Stimulated activated CD4-positive, alpha-beta T cell treated with anti-CD3 and anti-CD28 coated beads, TNF-alpha, amount 100 ng/mL, for 1 hour (primary cell): ENCODE measurements at places on chromosomes 2 and 18.

- DNase-seq, result no peak
Observed at GRCh38 chr2:121255358-121255757, 29.6 kb downstream of the TFCP2L1 start.

- no peak for DNase-seq
Observed at GRCh38 chr2:55951533-55951932, 28.0 kb upstream of the EFEMP1 start.

DNA sequence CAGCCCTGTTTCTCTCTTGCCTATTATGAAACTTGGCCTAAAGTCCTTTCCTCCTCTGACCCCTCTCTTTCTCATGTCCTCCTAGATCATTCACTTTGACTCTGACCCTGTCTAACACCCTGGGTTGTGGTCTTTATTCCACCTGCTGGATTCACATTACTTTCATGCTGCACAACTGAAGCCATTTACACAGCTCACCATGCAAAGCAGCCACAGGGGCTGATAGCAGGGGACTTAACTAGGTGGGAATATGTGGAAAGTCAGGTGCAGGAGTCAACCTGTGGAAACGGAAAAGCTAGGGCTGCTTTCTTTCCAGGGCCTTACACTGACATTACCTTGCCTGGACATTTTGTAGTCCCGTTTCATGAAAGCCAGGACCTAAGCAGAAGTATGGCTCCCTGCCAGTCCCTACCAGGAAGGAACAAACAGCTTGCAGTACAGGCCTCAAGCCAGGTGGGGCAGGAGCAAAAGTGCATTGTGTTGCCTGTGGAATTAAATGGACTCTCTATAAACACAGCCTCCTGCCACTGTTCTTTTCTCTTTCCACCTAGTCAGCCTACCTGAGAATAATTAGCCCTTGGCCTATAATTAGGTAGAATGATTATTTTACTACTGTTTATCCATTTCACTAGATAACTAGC is 11.8 kb downstream of the MAPRE3 start:
- no peak for DNase-seq

DNA sequence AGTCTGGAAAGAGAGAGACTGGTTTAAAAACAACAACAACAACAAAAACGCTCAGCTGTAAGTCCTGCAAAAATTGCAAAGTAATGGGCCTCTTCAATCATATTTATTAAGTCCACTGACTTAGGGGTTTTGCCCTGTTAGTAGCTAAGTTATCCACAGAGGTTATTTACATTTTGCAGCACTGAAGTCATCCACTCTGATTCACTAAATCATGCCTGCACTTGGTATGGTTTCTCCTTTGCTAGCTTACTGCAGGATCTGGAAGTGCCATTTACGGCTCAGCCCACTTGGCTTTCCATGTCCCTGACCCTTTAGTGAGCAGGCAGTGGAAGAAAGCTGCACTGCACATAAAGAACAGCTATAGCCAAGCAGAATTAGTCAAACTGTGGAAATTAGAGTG is 484.4 kb downstream of the NRXN1 start:
- no peak for DNase-seq

DNA sequence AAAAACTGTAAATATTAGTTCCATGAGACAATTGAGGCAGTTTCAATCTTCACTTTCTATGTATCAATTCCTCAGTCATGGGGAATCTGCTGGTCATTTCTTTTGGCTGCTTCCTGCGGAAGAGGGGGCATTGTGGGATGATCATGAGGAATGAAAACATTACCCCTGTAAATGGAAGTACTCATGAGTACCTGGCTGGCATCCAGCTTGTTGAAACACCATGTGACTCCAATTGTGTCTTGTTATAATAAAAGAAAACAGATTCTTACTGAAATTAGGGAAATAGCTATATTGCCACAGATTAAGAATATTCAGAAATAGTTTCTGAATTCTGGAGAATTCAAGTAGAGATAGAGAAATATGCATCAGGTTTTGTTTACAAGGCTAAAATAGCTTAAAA is 41.6 kb upstream of the GPR39 start:
- DNase-seq, result no peak

DNA sequence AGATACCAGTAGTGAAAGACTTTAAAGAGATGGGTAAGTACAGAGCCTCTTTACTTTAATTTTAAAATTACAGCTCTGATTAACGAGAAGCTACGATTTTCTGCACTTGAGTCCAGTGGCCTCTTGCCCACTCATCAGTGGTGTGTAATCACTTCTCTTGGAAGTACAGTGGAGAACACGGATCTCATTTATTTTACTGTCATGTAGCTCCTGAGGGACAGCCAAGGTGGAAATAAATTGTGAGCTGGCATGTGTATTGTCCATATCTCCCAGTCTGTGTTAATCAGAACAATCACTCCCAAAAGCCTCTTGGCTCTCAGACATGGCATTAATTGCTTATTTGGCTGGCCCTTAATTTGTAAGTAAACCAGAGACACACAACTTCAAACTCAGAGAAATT is 69.4 kb downstream of the LOXHD1 start:
- DNase-seq, result no peak

- no peak for DNase-seq
Observed at GRCh38 chr2:1978706-1979105, 234.4 kb upstream of the PXDN start.

- no peak for DNase-seq
Observed at GRCh38 chr2:238155051-238155760, 3.6 kb upstream of the ERFE start.

GRCh38 chr2:201955702-201956141 is 77.9 kb upstream of the FZD7 start:
- DNase-seq, result no peak

DNA sequence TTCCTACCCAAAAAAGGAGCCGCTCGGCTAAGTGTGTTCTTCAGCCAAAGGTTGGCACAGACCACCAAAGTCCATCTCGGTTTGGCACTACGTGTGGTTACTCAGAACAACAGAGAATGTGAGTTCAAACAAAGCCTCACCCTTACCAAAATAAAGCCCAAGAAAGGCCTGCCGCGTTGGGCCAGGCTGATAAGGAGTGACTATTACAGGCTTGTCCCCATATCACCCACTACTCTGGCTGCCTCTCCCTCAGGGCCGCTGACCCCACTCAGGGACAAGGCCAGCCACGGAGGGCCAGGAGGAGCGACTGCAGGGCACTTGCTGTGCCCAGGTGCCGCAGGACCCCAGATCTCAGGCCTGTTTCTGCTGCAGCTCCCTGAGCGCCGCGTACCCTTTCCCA is 13.8 kb downstream of the HS1BP3 start:
- DNase-seq, result no peak

DNA sequence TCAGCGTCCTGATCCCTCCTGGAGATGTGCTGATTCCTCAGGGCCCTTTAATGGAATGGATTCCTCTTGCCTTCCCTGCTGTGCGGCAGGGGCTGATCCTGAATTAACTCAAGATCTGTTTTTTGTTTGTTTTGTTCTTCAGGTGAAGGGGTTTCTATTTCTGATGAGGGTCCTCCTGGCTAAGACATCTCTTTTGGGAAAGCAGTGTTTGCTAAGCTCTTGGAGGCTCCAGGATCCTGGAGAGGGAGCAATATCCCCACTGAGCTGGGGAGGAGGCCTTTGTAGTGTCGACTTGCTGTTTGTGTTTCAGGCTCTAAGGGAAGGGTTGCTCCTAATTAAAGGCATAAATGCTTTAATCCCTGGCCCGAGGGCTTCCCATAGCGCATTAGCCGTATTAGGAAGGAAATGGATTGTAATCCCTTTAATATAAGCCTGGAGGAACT is 65.3 kb upstream of the FOXI3 start:
- DNase-seq, result no peak

DNA sequence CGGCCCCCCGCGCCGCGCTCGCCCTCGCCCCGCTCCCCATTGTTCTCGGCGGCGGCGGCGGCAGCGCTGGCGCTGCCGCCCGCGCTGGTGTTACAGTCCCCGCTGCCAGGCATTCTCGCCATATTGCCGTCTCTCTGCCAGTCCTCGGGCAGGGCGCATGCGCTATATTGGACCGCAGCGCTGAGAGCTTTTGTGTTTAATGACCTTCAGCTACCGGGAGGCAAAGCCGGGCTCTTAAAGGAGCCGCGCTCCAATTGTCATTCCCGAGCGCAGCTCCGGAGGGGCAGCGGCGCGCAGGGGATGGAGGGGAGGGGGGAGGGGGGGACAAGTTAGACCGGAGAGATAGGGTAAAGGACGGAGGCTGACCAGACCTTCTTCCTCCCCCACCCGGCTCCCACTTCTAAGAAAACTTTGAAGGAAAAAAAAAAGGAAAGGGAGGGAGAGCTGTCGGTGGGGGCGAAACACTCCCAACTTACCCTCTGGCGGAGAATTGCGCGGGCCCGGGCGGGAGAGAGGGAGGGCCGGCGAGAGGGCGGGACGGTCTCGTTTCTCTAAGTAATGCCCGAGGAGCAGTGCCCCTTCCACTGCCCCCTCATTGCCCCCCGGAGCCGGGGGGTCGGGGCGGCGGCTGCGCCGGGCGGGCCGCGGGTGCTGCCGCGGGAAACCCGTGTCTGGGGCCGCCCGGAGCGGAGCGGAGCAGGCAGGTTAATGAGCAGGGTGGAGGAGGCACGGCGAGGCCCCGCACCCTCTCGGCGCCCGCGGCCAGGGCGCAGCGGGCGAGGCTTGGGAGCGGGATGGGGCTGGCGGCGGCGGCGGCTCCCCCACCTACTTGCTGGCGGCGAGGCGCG is at the start of gene KCTD1:
TSS of gene KCTD1 (minus strand) at position 139 of the 848 bp plus-strand sequence. CDS start at position 122, 17 bp downstream.
- DNase-seq, result peak; percentile 32

DNA sequence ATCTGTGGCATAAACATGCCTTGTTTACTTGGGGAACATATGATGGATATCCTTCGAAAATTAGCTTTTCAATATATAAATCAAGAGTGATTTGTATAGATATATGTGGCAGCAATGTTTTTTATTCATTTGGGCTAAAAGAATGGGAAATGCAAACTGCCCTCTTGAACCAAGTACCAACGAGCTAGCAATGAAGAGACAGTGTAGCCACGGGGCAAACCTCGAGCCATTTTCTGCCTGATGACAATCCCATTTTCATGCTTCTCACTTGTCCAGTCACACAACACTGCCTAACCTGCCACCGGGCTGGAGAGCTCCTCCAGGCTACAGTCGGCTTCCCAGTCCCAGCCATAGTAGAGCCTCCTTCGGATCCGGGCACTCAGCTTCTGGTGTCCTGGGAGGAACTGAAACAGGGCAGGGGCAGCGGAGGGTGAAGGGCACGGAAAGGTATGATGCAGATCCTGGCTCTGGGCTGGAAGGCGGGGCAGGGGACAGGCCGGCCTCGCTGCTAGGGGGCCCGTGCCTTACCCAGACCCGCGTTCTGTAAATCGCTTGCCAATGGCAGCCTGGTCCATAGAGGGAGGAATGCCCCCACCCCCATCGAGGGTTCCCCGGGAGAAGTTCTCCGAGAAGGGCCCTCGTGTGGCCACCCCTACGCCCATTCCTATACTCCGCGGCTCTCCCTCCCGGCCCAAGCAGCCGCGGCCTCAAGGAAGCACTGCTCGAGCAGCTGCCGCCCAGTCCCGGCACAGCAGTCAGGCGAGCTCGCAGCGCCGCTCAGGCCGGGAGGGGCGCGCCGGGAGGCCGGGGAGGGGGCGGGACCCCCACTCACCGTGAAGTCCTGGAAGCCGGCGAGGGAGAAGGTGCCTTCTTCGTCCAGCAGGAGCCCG is 552 bp downstream of the CNPPD1 start:
- peak; percentile 19 for DNase-seq

DNA sequence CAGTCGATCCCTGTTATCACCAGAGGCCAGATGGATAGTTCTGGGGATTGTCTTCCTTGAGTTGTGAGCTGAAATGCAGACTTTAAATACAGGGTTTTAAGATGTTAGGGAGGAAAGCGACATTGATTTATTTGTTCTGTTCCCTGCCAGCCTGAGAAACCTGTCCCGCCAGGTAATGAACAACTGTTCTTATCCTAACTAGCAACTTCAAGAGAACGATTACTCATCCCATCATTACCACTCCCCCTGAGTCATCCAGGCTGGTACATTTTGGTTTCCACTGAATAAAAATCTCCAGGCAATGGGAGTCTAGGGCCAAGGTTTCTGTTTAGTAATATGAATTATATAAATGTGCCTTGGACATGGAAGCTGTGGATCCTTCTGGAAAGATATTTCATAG is 131.2 kb downstream of the LYPD6B start:
- no peak for DNase-seq

- no peak for DNase-seq
Observed at GRCh38 chr18:45381282-45381681, 234.0 kb upstream of the SLC14A2 start.

- no peak for DNase-seq
Observed at GRCh38 chr18:35502052-35502451, 4.3 kb upstream of the INO80C start.

GRCh38 chr18:9869715-9870430 is 15.9 kb upstream of the TXNDC2 start:
- DNase-seq, result no peak

DNA sequence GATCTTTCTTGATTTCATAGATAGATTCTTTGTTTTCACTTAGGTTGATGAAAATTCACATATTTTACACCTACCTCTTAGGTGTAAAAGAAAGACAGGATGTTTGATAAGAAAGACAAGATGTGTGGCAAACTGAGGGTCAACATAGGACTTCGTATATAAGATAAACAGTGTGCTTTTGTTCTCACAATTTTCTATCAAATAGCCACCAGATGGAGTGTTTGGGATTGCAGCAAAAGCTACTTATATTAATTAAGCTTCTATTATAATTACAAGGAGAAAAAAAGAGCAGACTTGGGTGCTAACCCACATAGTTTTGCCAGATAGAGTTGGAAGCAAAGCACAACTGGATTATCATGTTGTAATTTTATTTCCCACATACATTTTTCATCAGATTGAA is 232.9 kb downstream of the CDH7 start:
- no peak for DNase-seq

DNA sequence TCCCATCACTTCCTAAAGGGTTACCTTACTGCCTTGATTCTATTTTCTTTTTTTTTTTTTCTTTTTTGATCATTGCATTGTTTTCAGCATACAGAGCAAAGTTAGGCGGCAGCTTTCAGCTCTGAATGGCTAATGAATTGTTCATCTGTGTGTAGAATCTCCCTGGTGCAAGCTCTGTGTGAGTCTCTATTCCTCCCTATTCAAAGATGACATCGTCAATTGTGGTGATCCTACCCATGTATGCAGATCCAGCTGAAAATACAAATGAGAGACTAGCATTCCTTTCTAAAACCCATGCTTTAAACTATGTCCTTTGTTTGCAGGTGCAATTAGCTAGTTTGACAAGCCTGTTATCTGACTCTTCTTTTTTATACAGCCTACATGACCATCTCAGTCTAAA is 539.0 kb downstream of the ARHGAP15 start:
- no peak for DNase-seq

- no peak for DNase-seq
Observed at GRCh38 chr2:60621688-60622429, 68.4 kb upstream of the BCL11A start.
